Activated T-helper 1 cell treated with anti-CD3 and anti-CD28 coated beads, Interleukin-2, amount 50 U/mL, for 16 hours (primary cell): ENCODE measurements at places on chromosomes 12 and 14.

DNA sequence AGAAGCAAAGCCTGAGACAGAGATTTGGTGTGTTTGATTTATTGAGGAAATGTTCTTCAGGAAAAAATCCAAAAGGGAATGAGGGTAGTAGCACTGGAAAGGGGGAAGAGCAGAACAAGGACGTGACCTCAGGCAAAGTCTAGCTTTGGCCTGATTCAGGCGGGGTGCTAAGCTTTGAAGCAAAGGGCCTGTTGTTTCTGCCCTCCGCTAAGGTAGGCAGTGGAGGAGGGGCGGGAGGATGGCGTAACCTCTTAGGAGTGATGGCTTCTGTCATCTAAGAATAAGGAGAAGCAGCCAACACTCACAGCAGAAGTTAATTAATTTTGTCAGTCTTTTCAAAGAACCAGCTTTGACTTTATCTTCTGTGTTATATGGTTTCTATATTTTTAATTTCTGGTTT lies 20.4 kb downstream of the ABHD12B start:
- no peak for DNase-seq

DNA sequence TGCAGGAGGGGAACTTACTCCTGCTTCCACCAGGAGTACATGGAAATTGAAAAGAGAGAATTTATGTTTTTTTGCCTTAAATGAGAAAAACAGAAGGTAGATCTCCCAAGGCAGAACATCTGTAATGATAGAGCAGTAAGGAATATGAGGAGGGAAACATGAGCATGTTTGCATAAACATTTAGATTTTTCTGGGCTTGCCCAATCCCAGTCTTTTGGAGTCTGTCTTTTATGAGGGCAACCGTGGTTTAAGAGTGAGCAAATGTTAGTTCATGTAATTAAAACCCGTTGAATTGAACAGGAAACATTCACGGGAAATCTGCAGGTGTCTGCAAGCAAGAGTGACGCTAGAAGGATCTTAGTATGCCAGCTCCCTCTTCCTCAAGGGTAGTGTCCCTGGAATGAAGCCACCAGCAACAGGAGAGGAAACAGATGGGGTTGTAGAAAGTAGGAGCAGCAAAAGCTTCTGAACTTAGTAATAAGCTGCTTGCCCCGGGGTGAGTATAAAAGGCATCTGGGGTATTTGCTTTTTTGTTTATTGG lies 79.3 kb downstream of the ARF6 start:
- no peak for DNase-seq

DNA sequence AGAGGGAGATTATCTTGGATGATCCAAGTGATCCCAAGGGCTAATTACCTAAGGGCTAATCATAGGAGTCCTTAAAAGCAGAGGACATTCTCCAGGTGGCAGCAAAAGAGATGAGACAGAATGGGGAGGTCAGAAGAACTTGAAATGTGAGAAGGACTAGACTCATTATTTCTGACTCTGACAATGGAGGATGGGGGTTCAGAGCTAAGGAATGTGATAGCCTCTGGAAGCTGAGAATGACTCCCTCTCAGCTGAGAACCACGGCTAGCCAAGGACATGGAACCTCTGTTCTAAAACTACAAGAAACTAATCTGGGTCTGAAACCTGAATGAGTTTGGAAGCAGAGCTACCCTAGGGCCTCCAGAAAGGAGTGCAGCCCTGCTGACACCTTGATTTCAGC lies 35.6 kb upstream of the ANKS1B start:
- no peak for DNase-seq

GRCh38 chr12:68561830-68562229 lies 48.9 kb upstream of the RAP1B start:
- no peak for DNase-seq

GRCh38 chr12:42865282-42865681 lies 275.7 kb upstream of the PRICKLE1 start:
- DNase-seq = no peak

- no peak for DNase-seq
Measured at GRCh38 chr12:42575717-42576116, 13.8 kb downstream of the PRICKLE1 start.

DNA sequence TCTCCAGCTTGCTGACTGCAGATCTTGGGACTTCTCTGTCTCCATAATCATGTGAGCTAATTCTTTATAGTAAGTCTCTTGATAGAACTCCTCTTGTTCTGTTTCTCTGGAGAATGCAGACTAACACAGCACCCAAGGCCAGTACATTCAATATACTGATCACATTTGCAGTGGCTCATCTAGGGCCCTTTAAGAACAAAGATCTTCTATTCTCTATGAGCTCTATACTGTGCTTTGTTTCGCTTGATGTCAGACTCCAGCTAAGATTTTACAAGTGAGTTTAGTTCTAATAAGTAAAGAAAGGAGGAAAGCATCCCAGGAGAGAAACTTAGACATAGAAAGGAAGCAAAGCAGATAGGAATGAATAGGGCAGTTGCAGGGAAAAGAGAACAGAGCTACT lies 69.3 kb upstream of the TMPO start:
- DNase-seq = no peak

- DNase-seq = no peak
Measured at GRCh38 chr14:61524211-61524806, 171.0 kb upstream of the HIF1A start.

- no peak for DNase-seq
Measured at GRCh38 chr12:102069707-102070106, 7.9 kb upstream of the WASHC3 start.

DNA sequence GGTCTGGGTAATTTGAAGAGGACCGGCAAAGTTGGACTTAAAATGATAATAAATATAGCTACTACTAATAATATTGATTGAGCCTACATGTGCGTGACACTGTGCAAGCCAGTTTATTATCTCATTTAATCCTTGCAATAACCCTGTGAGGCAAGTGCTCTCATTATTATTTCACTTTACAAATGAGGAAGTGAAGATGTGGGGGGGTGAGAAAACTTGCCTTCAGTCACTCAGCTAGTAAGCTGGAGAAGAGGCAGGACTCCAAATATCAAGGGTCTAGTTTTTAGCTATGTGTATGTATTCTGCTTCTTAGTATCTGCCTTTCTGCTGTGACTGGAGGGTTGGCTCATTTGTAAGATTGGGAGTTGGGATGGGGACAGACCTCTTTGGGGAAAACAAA lies 39.2 kb downstream of the NPAS3 start:
- DNase-seq = no peak
